M059J (cell line): ENCODE measurements at places on chromosomes 1 and 21. TPM values are rescaled to one million over a fixed set of nuclear protein-coding genes. Genes with fewer than 3 reads are reported as not detected.
A peak's percentile ranks its signal among the peaks of the same experiment; 100 is the strongest.

- no peak for DNase-seq
These were observed 95.0 kb downstream of the KCND3 start for GRCh38 chr1:111894497-111894896.

- peak; percentile 56 for DNase-seq
These were observed 24.8 kb upstream of the SELENON start for GRCh38 chr1:25774921-25775771.

DNA sequence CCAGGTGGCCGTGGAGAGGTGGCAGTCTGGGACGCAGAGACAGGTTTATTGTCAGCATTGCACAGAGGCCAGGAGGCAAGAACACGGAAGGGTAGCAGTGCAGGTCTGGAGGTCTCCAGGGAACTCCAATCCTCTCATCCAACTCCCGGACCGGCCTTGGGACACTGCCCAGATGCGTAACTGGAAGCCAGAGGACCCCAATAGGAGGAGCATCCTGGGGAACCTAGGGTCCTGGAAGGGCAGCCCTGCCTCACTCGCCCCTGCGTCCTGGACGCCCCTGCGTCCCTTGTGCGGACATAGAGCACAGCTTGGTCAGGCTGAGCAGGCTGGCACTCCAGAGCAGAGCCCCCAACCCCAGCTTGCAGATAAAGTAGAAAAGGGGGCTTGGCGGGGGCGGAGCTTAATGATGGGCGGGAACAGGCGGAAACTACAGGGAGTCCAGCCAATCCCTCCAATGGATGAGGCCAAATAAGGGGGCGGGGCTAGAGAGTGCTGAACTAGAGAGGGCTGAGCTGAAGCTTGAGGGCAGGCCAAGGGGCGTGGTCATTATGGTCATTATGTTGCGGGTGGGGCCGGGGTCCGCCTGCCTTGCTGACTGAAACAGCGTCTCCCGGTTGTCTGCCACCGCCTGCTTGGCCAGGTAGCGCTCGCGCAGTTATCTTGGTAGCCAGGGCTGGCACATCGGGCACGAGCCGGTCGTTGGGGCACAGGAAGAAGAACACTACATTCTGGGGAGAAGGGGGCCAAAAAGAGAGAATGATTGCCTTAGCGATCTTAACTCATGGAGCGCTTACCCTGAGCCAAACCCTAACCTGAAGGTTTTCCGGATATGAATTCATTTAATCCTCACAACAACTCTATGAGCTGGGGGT lies 3.7 kb upstream of the ARHGEF19 start:
- DNase-seq, result peak; percentile 85

DNA sequence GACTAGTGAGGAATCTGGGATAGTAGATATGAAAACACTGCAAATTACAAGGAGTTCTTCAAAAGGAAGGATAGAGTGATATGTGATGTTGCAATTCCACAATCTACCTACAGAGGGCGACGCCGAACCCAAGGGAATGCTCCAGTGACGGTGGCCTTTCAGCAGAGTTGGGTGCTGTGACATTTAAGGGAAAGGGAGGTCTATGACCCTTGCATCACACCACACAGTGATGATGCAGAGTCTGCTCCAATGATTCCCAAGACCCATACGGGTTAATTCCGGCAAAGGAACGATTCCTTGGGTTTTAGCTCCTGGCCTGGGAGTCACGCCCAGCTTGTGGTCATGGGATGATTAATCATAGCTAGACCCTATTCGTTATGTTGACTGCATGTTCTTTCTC lies 123.0 kb upstream of the IGSF21 start:
- peak; percentile 7 for DNase-seq

- no peak for DNase-seq
These were observed 121.3 kb downstream of the CDC7 start for GRCh38 chr1:91621907-91622306.

GRCh38 chr1:87170157-87170556 lies 158.5 kb upstream of the LMO4 start:
- DNase-seq, result no peak

DNA sequence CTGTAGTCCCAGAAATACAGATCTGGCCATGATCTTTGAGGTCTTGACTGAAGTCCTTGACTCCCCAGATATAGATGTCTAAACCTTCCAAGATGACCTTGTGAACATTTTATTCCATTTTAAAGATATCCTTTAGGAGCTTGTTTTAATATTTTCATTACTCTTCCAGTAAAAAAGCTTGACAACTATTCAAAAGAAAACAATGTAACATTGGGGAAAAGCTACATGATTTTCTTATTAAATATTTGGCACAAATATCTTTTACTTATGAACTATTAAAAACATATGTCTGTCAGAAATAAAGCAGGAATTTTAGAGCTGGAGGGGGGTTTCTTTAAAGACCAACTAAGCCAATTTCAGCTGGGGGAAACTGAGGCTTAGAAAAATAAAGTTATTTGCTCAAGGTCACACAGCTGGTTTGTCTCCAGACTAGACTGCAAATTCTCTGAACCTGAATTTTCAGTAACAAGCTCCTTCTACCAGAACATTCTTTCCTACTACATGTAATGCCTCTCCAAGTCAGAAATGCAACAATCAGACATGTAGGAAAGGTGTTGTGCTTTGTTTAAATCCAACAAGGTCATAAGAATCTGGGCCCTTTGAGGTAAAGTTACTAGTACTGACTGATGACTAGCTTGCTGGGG lies 67.0 kb upstream of the PTCH2 start:
- DNase-seq, result no peak

DNA sequence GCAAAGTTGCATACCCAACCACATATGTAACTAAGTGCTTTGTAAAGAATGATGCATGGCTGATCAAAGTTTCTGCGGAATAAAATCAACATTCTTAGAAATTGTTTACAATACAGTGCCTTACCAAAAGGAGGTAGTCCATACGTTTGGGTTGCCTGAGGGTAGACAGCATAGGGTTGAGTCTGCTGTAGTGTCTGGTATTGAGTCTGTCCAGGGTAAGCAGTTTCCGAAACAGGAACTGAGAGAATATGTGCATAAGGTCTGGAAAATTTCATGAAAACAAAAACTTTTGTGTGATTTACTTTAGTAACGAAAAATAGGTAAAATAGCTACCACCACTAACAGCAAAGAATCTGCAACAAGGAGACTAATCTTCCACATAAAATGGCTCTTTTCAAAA lies 53.0 kb downstream of the EYA3 start:
- no peak for DNase-seq

GRCh38 chr1:56516539-56517252 lies 62.7 kb downstream of the PLPP3 start:
- peak; percentile 55 for DNase-seq

DNA sequence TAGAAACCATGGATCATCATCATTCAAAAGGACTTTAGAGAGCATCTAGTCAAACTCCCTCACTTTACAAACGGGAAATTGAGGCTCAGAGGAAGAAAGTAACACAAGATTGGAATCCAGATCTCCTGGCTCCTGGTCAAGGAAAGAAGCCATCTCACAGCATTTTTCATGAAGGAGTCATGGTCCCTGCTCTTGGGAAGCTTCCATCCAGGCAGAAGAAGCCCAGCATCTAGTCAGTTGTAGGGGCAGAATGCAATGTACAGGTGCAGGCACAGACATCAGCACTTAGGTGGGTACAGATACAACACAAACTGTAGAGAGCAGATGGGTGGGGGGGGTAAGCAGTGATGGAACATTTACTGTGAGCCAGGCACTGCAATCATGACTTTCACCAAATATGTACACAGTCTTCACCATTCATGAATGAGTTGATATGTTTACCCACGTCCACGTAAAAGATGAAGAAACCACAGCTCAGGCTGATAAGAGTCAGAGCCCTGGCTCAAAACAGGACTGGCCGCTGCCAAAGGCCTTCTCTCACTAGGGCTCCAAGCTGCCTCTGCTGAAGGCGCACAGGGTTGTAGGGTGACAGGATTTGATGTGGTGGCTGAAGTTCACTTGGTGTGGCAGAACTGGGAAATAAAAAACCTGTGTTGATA lies 44.0 kb downstream of the OPTC start:
- peak; percentile 64 for DNase-seq

The AQP10 gene
- not detected in 2 replicates for total RNA-seq

GRCh38 chr1:116370181-116370580 lies 2.9 kb upstream of the ATP1A1 start:
- DNase-seq, result no peak

DNA sequence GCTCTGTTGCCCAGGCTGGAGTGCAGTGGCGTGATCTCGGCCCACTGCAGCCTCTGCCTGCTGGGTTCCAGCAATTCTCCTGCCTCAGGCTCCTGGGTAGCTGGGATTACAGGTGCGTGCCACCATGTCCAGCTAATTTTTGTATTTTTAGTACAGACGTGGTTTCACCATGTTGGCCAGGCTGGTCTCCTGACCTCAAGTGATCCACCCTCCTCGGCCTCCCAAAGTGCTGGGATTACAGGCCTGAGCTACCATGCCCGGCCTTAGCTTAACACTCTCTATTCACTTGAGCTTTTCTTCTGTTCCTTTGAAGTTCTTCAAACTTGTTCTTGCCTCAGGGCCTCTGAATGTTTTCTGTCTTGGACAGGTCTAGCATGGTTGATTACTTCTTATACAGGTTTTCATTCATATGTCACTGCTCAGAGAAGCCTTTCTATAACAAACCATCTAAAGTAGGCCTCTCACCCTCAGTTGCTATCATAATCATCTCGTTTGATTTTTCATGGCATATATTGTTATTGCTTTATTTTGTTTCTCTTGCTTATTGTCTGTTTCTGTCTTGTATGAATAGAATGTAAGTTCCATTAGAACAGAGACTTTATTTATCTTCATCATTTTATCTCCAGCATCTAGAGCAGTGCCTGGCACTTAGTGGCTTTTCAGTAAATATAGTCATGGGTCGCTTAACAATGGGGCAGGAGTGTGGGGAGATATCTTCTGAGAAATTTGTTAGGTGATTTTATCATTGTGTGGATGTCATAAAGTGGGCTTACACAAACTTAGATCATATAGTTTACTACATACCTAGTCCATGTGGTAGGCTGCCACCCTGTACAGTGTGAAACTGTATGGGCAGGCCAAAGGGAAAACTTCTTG lies 12.1 kb downstream of the OSBPL9 start:
- no peak for DNase-seq

The LCK gene
- 0.12 TPM in 1 of 2 replicates, not detected in the other for total RNA-seq

The ZNF683 gene
- not detected in 2 replicates for total RNA-seq

- DNase-seq, result peak; percentile 37
These were observed at the start of gene KCNK2 for GRCh38 chr1:215082532-215083382. TSS of gene KCNK2 (plus strand) at chr1:215082737. CDS start at chr1:215083386, 649 bp downstream.

DNA sequence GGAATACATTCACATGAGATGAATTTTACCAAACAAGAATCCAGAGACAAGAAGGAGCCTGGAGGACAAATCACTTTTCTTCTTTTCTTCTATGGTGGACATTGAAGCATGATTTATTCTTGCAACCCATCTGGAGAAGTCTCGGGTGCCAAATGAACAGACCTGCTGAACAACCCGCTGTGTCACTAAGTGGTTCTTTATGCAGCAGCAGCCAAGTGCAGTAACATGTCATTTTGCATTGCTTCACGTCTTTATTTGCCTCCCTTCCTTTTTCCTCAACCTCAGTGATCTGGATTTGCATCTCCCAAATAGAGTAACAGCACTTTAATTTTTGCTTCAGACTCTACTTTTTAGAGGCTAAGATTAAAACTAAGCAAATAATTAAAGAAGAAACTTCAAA lies 50.0 kb upstream of the TENT5C start:
- no peak for DNase-seq

The PDE4DIP gene
- total RNA-seq, result 28.9 and 38.6 TPM in 2 replicates

DNA sequence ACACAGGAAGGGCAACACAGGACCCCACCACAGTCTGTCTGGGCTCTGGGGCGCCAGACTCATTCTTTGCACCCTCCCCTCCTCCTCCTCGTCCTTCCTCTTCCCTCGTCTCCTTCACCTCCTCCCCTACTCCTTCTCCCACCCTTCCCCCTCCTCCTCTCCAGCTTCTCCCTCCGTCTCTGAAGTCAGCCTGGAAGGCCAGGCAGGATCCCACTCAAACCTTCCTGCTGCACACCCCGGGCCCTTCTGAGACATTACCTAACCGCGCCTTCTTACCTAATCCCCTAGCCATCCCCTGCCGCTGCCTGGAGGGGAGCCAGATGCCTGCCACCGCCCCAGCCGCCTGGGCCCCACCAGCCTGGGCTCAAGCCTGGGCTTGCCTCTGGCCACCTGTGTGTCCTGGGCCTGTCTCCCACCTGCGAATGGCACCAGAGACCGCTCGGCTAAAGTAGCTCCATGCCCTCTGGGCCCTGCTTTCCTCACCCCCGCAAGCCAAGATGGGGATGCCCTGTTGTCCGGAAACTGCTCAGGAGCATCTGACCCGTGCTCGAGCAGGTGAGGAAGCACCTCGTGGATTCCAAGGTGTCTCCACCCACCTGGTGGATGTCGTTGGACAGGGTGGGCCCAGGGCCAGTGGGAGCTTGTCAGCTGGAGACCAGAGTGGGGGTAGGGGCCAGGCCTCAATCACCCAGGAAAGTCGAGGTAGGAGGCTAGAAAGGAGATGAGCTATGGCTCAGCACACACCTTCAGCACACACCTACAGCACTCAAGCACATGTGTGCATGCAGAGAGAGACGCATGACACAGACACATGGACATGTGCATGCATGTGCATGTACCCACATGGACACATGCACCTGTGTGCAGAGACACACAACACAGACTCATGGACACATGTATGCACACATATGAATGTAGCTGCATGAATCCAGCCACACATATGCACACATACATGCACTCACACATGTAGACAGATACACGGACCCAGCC lies 31.9 kb downstream of the WNT9A start:
- no peak for DNase-seq
